ENCODE measurements at places on chromosomes 5 and 9. TPM values are rescaled to one million over a fixed set of nuclear protein-coding genes. Genes with fewer than 3 reads are reported as not detected.

Gene PPP3R2
- not detected for total RNA-seq

GRCh38 chr9:121675969-121676822 is 24.8 kb downstream of the DAB2IP start:
- no peak for DNase-seq

GRCh38 chr5:72888595-72888994 is 67.2 kb upstream of the FCHO2 start:
- no peak for DNase-seq

Gene AK8
- total RNA-seq, result 7.2 TPM

- no peak for DNase-seq
Observed at GRCh38 chr9:124355039-124355940, 60.0 kb downstream of the PSMB7 start.

Gene CERCAM
- total RNA-seq, result 87.2 TPM

DNA sequence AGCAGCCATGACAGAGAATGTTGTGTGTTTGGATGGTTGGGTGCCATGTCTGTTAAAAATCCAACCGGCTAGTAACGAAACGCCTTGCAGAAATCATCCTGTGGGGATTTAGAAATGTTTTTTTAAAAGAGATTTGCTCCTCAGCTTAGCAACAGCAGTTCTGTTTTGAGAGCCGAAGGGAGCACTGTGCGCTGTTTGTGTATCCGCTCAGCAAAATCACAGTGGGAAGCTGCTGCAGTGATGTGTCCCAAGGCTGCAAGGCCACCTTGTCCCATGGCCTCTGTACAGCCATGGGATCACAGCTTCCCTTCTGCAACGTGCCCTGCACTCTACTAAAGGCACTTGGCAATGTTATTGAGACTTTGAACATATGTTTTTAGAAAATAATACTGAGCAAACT is 40.9 kb downstream of the TRIO start:
- no peak for DNase-seq

DNA sequence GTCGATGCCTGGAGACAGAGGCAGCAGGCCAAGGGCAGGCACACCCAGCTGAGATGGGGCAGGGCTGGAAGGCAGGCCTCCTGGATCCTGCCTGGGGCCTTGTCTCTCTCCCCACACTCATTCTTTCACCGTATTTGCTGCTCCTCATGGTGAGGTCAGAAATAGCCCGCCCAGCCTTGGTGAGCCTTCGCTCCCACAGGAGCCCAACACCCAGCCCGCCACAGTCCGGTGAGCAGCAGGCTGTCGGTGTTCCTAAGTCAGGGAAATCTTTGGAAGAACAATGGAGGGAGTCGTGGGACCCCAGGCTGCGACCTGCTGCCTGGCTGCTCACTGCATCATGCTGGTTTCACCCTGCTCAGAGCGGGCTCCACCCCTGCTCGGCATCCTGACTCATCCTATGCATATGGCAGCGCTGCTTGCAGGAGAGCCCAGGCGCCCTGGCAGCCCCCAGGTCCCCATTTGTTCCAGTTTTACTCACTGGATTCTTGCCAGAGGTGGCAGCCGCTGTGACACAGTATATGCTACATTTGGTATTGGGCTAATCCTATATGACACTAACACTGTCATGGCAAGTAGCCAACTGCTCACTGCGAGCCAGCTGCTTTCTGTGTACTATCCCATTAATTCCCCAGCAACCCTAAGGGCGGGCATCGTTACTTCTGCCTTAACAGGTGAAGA is 53.2 kb upstream of the NCS1 start:
- DNase-seq, result peak; percentile 85

- no peak for DNase-seq
Observed at GRCh38 chr5:180435594-180435993, 58.6 kb upstream of the CNOT6 start.

DNA sequence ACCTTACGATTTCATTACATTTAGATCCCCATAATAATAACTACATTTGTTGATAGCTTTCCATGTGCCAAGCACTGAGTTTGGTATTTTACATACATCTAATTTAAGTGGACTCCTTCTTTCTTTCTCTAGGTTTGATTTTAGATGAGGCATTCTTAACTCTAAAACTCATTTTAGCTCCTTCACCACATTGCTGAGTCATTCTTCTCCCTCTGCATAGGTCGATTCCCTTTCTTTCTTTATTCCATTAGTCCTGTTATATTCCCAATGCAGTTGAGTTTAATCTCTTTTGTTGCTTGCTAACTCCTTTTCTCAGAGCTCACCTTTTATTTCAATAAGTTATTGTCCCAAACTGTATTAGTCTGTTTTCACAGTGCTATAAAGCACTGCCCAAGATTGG is 329.8 kb downstream of the TAF11L14 start:
- DNase-seq, result no peak

DNA sequence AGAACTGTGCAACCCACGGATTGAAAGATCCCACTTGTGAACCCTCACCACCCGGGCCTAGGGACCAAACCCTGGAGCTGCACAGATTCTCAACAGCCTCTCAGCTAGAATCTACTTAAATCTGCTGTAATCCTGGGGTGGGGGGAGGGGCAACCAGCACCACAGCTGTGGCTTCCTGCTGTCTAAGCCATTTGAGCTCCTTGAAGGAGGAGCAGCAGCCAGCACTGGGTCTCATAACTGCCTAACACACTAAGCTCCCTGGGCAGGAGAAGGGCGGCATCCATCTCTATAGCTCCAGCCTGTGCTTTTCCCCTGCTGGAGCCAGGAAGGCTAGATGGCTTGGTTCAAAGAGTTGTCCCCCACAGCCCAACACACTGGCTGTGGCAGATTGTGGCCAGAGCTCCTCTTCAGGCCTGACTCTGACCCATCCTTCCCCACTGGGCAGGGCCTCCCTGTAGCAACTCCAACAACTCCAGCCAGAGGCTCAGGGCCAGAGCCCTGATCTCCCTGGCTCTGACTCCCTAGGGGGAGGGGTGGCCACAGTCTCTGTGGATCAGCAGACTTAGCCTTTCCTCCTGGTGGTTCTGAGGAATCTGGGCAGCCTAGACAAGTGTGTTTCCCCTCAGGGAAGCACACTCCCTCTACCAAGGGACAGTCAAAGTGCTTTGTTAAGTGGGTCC is 72.0 kb upstream of the C9orf72 start:
- DNase-seq, result no peak

Gene PCDHGA10
- total RNA-seq, result 0.13 TPM

GRCh38 chr9:91694081-91694870 is 255.8 kb downstream of the ROR2 start:
- DNase-seq, result no peak

GRCh38 chr9:6680797-6681146 is 35.2 kb upstream of the GLDC start:
- DNase-seq, result no peak

DNA sequence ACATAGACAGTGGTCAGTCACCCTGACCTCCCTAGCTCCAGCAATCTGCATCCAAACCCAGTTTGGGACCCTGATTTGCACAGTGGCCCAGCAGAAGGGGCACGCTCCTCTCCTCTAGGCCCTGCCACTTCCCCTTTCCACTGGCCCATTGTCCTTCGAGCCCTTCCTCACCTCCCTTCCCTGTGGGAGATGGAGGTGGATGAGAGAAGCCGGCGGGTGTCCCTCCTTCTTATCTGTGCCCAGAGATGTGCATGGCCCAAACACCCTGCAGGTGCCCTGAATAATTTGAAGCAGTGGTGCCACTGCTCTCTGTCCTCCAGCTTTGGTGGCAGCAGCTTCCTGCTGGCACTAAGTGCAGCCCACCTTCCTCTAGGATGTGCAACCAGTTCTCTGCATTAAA is 140.0 kb downstream of the BARX1 start:
- DNase-seq, result no peak

Gene PROB1
- 2.9 TPM for total RNA-seq

- no peak for DNase-seq
Observed at GRCh38 chr9:11235061-11235460, 622.3 kb upstream of the PTPRD start.

DNA sequence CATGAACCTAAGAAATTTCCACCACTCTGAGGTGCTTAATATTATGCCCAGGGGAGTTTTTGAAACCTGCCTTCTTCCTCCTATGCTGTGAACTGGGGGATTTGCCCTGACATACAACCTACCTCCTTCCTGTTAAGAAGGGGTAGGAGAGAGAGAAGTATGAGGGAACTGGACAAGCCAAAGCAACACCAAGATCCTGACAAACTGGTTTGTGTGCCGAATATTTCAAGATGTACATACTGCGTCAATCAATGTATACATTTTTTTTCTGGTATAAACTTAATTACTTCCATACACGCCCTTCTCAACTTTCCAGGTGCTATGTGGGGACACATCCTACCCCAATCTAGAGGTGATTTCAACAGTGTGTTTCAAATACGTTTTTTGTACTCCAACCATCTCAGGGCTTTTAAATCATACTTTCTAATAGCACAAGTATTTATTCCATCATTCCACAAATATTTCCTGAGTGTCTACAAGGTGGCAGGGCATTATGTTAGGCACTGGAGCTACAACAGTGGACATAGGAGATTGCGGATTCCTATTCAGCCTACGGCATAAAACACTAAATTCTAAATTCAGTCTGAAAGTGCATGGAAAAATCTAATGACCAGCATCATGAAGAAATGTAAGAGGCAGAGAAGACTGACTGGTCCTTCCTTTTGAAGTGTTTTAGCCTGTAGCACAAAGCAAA is 70.1 kb upstream of the IFNK start:
- peak; percentile 2 for DNase-seq

- no peak for DNase-seq
Observed at GRCh38 chr5:73333944-73334703, 114.5 kb downstream of the FOXD1 start.

GRCh38 chr5:158409507-158409906 is 550.6 kb upstream of the CLINT1 start:
- no peak for DNase-seq

Gene MYMK
- not detected for total RNA-seq

DNA sequence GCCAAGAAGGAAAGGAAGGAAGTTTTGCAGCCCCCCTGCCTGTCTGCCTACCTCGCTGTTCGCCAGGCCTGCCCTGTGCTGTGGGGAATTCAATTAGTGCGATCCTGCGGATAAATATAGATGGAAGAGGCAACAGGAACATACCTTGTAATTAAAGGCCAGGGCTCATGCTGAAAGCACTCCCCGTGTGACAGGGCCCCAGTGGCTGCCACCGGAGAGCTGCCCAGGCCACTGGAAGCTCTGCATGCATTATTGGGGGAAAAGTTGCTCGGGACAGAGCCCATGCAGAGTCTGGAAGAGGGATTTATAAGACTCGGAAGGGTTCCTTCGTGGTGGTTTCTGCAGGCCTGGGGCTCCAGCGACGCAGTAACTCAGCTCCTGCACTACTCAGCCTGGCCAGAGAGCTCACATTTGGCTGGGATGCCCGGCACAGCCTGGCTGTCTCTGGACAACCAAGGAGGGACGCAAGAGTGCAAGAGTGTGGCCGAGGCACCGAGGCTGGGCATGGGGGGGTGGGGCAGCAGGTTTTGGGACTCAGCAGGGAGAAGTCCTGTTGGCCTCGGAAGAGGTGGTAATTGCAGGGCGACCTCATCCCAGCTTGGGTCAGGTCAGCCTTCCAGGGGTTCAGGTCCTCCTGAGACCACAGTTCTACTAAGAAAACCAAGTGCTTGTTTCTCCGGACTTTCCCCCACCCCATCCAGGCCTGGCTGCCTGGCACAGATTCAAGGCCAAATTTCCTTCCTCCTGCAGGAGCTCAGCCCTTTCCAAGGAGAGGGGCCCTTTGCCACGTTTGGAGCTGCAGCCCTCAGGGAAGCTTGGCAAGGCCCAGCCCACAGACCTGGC is 68.1 kb upstream of the GGTA1 start:
- DNase-seq, result no peak

- peak; percentile 77 for DNase-seq
Observed at GRCh38 chr5:135977375-135977928, 22.7 kb upstream of the LECT2 start.

GRCh38 chr9:135030566-135031226 is 56.8 kb upstream of the OLFM1 start:
- DNase-seq, result no peak

- no peak for DNase-seq
Observed at GRCh38 chr9:79490657-79491248, 81.0 kb upstream of the TLE4 start.

Gene ADAMTS12
- total RNA-seq, result 103 TPM

Gene TAF7
- total RNA-seq, result 56.1 TPM

GRCh38 chr5:139050432-139050831 is 147.7 kb downstream of the SIL1 start:
- DNase-seq, result no peak

Gene GFPT2
- total RNA-seq, result 24.4 TPM

GRCh38 chr9:31536471-31536870 is 848.0 kb upstream of the ACO1 start:
- no peak for DNase-seq

Gene IL5
- not detected for total RNA-seq

- DNase-seq, result peak; percentile 14
Observed at GRCh38 chr9:83473488-83473971, 64.7 kb downstream of the FRMD3 start.

DNA sequence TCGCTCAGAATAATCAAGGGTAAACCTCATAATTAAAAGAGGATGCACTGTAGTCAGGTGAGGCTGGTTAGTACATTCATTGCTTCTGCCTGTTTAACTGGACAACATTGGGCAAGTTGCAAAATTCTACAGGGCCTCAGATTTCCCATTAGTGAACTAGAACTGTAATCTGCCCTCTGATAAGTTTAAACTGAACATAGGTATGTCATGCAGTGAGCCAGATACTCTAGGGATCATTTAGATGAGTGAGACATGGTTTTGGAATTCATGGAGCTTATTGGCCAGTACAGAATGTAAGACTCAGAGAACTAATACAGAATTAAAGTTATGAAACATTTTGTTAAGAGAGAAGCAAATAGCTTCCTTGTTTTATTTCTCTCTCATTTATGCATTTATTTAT is 35.9 kb downstream of the RNF44 start:
- peak; percentile 70 for DNase-seq

Gene LCN9
- not detected for total RNA-seq

Gene SLC12A2
- 29.3 TPM for total RNA-seq

DNA sequence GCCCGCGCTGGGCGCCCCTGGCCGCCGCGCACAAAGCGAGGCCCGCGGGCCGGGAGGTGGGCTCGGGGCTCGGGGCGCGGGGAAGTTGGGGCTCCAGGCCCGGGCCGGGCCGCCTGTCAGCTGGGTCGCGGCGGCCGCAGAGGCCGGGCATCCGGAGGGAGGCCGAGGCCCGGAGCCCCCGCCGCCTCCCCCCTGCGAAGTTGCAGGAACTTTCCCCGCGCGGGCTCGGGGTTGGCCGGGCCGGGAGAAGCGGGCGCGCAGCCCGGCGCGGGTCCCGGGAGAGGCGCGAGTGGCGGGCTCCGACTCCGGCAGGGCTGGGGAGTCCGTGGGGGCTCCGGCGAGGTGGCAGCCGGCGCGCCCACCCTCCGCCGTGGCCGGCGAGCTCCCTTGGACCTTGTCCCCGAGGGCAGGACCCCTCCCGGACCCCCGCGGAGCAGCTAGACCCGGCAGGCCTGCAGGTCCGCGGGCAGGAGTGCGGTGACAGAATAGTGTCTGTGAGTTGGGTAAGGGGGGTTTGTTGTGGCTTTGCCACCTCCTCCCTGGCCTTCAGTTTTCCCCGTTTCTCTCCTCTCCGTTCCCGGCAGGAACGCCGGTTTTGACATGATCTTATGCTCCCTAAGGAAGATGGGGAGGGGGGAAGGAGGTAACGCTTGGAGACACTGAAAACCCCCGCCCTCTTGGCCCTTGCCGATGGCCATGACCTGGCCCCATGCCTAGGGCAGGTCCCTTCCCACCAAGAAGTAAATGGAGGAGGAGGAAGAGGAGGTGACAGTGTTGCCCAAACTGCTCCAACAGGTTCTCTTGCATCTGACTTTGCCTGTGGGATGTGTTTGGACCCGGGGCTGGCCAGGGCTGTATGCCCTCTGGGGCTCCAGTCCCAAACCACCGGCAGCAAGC is 942 bp downstream of the PHF2 start:
- DNase-seq, result peak; percentile 76

Gene LEAP2
- total RNA-seq, result 4.5 TPM

Gene MEF2C
- 2.5 TPM for total RNA-seq

Gene TSSK1B
- not detected for total RNA-seq

Gene PARP8
- 17.6 TPM for total RNA-seq

Gene SLC4A9
- total RNA-seq, result 0.20 TPM

Data from PC-9 (cell line).